Cardiac fibroblast (primary cell): ENCODE measurements at places on chromosomes 13 and 19.
A peak's percentile ranks its signal among the peaks of the same experiment; 100 is the strongest.

DNA sequence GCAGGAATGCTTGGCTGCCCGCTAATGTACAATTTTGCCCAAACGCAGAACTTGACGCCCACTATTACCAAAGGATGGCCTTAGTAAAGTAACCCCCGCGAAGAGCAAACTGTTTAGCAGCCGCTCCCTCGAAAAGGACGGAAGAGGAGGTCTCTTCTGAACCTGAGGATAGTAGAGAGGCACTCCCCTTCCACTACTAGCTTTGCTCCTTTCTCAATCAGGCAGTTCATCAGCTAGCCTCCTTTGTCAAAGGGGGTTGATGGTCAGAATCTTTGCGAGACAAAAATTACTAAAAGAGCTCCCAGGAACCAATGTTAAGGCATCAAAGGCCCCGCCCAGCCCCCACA is 534 bp downstream of the CAB39L start:
- DNase-seq, result peak; percentile 40

GRCh38 chr19:35715981-35716800 is 1.6 kb upstream of the KMT2B start:
- no peak for DNase-seq

GRCh38 chr13:60137911-60138560 is 25.7 kb downstream of the DIAPH3 start:
- no peak for DNase-seq

- DNase-seq, result no peak
These were observed 1.7 kb upstream of the FSTL3 start for GRCh38 chr19:674282-675151.

GRCh38 chr19:43430976-43431375 is 16.3 kb downstream of the TEX101 start:
- DNase-seq, result no peak

DNA sequence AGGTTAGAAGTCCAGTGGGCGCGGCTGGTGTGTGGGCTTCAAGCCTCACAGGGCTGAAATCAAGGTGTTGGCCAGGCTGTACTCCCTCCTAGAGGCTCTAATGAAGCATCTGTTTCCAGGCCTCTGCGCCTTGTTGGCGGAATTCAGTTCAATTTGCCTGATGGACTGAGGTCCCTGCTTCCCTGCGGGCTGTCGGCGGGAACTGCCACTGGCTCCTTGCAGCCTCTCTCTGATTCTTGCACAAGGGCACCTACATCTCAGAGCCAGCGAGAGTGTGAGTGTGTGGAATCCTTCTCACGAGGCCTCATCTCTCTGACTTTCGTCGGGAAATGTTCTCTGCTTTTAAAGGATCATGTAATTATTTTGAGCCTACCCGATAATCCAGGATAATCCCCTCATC is 128.6 kb downstream of the DLEU7 start:
- no peak for DNase-seq

DNA sequence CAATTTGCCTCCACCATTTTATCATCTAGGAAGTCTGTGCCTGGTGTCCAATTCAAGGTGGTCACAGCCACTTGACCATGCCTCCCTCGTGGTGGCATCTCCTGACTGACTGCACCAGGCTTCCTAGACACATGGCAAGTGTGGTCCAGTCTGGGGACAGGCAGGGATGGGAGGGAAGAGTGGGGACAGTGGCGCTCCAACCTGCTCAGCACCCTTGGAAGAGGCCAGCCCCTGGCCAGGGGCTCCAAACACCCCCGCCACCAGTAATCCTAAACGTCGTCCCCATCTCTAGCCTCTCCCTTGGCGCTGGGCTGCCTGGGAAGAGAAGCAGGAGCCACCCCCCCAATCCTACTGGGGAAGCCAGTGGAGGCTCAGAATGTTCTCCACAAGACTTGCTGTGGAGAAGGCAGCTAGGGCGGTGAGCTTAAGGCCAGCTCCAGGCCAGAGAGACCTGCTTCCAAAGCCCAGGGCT is 2.7 kb downstream of the RPL36 start:
- DNase-seq, result no peak

- DNase-seq, result no peak
These were observed 144.4 kb downstream of the ZIC5 start for GRCh38 chr13:99827011-99827772.

DNA sequence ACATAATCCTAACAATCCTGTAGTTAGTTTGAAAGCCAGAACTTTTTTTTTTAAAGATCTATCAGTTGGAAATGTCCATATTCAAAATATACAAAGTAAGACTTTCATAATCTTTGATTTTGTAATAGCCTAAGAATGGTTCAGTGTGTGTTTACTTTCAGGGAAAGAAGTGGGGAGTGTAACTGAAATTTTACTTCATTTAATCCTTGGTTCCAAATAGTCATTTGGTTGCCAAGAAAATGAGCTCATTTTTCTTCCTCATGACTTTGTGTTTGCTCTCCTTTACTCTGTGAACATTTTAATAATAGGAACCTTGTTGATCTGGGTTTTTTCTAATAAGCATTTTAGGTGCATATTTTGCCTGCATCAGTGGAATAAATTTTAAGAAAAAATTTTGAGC is 278.8 kb downstream of the SLITRK6 start:
- DNase-seq, result peak; percentile 25

DNA sequence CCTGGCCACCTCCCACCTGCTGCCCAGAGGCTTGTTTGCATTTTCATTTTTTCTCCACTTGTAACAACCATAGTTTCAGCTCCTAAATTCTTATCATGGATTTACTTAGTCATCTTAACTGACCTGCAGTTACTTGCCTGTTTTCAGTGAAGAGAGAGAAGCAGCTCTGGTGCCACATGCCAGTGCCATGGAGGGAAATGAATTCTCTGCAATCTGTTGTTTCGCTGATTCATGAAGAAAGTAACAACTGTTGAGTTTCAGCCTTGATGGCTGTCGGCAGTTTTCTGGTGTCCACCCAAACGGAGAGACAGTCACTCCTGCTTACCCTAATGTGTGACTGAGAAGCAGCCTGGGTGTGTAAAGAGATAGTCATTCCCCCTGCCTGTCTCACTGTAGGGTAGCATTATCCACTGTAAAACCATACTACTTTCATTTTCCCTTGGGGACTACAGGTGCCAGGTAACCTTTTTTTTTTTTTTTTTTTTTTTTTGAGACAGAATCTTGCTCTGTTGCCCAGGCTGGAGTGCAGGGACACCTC is 116.1 kb downstream of the DNAJC3 start:
- no peak for DNase-seq

DNA sequence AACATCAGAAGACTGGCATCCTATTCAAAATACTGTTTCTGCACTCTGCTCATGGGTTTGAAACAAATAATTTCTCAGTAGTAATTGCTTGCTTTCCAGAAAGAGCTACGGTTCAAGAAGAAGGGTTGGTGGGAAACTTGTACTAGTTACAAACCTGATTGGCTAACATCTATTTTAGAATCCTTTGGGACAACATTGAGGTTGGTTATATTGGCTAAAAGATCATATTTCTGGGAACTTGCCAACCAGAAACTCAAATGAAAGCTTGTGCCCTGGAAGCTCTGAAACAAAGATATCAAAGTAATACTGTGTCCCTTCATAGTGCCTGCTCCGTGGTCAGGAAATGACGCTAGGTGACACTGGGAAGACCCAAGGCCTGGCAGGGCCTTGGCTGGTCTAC is 141.7 kb downstream of the LACC1 start:
- DNase-seq, result no peak

DNA sequence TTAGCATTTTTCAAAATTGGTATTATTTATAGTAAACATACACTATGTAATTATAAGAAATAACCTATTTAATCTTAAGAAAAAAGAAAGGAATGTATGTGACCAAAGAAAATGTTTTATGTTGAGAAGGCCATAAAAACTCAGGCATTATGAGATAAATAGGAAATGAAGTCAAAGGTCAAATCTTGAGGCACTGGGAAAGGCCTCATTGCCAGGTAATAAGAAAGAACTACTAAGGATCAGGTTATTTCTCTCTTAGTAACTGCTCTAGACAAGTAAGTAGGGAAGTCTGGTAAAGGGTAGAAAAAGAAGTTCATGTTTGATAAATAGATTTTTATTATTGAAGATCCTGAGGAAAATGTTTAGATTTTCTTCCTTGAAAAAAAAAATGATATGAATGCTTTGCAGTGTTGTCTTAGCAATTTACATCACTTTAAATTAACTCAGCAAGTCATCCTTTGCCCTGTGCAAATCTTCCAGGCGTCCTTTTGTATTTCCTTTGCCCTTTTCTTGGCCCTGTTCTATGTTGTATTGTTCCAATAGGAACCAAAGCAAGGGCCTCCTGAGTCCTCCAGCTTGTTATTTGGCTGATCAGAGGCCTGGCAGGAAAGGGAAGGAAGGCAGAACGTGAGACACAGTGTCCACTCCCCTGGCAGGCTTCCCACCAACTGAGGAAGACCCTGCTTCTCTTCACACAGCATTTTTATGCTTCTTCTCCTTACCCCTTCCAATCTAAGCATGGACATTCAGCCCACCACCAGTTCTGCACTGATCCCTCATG is 260.4 kb upstream of the MIR17HG start:
- DNase-seq, result no peak

- DNase-seq, result peak; percentile 76
These were observed 8.7 kb upstream of the KCNRG start for GRCh38 chr13:50006426-50007135.

DNA sequence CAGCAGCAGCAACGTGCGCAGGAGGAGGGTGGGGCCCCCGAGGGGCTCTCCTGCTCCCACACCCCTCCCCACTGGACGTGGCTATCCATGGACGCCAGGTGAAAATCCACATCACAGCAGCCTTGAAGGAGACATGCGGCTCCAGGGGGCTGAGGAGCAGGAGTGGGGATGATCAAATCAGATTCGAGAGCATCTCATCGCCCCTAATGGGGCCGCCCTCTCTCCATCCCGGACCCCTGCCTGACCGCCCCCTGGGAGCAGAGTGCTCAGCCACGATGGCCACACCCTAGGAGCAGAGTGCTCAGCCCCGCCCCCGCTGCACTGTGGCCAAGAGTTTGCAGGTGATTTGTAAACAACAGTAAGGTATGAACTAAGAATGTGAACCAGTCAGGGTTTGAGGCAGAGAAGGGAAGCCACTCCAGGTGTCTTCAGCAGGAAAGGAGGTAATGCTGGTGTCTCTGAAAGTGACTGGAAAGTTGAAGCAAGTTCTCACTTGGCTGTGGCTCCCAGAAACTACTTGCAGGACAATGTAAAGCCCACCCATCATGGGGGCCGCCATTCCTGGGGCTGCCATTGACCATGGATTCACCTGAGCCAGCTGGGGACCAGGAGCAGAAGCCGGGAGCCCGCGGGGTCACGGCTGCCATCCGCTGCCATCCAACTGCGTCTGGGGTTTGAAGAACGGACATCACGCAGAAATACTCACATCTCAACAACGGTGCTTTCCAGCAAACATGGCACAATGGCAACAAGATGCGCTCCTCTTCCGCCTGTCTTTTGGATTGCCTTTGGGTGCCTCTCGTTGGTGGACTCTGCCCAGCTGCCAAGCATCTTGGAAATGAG is 71.8 kb downstream of the SPACA7 start:
- DNase-seq, result no peak

- no peak for DNase-seq
These were observed 5.7 kb upstream of the LYPD3 start for GRCh38 chr19:43471091-43471490.

DNA sequence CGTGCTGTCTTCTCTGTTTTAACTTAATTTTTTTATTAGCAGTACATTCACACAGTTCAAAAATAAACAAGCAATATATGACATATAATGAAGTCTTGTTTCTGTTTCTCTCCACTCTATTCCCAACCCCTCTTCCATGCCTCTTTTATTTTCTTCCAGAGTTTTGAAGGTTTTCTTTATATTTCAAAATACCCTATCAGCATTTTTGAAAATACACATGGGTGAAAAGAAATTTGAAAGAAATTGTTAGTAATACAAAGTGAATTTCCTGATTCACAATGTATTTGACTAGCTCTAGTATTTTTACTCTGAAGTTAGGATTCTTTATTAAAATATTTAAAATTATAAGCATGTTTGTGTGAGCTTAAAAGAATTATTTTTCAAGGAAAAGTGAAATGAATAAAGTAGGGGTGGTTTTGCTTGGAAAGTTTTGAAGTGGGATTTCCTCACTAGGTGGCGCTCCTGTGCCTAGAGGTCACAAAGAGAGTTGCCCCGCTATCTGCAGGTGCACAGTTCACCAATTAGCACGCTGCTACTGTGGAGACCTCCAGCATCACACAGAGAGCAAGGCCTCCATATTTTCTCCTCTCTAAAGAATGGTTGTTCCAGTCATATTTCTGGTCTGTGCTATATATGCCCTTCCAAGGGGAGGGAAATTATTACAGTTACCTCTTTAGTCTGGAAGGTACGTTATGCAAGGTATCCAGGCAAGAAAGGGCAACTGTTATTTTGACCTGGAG is 37.6 kb downstream of the SOX21 start:
- DNase-seq, result peak; percentile 54

GRCh38 chr19:42032431-42032830 is 37.6 kb downstream of the GRIK5 start:
- no peak for DNase-seq

- DNase-seq, result no peak
These were observed 90.4 kb downstream of the STOML3 start for GRCh38 chr13:38900188-38900587.

- no peak for DNase-seq
These were observed 8.1 kb upstream of the SIN3B start for GRCh38 chr19:16821081-16821480.

- no peak for DNase-seq
These were observed 756.1 kb downstream of the UQCRFS1 start for GRCh38 chr19:28456708-28457320.

- no peak for DNase-seq
These were observed 6.9 kb downstream of the MTMR6 start for GRCh38 chr13:25280396-25280795.

GRCh38 chr13:100895651-100896050 is 221.1 kb upstream of the TMTC4 start:
- no peak for DNase-seq

DNA sequence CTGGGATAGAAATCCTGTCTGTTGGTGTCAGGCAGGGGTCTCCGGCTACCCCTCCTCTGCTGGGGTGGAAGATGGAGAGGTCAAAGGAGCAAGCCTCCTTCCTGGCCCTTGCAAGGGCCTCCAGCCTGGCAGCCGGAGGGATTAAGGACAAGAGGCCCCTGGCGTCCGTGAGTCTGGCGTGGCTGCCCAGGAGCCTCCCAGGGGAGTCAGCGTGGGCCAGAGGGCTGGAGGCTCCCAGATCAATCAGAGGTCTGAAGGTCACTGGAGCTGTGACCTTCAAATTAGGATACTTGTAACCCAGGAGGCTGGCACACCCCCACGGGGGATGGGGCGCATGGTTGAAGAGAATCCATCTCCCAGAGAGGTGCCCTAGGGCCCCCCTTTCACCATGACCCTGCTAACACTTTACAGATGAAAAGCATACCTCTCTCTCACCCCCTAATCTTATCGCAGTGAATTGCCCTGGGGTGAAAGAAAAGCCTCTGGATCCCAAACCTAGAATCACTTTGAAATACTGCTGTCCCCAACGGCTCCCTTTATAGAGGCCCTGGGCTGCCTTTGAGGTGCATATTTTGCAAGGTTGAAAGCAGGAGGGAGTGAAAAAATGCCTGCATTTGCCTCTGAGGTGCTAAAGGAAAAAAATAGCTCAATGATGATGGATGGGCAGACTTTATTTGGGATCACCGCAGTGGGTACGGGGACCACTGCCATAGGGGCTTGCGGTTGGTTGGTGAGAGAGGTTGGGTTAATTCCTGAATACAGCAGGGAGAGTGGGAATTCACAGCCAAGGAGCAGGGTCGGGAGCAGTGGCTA is 44.9 kb upstream of the PEG3 start:
- DNase-seq, result no peak

GRCh38 chr19:38880882-38881609 is 3.0 kb upstream of the RINL start:
- no peak for DNase-seq
